Hippocampal formation (tissue), 2 donors: ENCODE measurements at places on chromosomes 12 and 14.
A peak's percentile ranks its signal among the peaks of the same experiment; 100 is the strongest.

DNA sequence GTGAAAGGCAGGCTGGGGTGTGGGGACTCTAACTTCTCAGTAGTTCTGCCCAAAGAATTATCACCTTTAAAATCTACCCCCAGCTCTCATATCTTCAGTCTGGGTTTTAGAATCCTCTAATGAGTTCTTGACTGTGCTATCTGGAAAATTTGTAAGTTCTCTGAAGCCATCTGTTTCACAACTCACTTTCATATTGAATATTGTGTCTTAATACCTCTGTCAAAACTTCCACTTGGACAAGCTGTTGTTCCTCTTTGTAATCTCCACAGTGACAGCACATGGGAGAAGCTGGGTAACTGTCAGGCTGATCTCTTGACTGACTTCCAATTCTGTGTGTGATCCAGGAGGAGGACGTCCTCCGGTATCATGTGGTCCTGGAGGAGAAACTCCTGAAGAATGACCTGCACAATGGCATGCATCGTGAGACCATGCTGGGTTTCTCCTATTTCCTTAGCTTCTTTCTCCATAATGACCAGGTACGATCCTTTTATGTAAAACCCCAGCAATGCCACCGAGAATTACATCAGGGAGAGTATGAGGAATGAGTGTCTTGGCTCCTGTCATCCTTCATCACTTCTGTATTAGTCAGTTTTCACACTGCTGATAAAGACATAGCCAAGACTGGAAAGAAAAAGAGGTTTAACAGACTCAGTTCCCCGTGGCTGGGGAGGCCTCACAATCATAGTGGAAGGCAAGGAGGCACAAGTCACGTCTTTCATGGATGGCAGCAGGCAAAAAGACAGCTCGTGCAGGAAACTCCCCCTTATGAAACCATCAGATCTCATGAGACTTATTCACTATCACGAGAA is 111.9 kb downstream of the STAB2 start:
- no peak for DNase-seq

DNA sequence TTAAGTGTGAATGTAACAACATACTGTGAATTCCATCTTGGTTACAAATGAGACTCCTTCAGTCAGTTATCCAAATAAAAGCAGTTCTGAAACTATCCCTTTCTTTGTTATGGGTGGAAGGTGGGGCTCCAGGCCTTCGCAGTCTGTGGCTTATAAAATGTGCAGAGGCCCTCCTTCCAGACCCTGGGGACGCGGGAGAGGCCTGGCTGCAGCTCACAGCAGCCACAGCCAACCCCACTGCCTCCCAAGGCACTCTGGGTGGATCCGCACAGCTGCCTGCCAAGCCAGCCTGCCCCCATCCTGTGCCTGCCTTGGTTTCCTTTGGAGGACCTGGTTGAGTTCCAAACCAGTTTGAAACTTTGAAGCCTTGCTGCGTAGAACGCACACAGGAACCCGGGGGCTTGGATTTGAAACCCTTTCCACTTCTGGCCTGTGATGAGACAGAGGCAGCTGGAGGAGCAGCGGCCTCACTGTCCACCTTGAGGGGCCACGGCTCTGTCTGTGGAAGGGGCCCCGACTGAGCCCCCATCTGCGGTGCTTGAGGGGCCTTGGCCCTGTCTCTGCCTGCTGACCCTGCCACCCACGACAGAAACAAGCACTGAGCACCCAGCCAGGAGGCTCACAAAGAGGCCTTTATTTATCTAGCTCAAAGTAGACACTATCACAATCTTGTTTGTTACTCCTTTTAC is 30.4 kb downstream of the CCNK start:
- DNase-seq, result peak; percentile 11

- DNase-seq, result peak; percentile 33
Measured at GRCh38 chr14:93333631-93334103, 831 bp upstream of the BTBD7 start.

DNA sequence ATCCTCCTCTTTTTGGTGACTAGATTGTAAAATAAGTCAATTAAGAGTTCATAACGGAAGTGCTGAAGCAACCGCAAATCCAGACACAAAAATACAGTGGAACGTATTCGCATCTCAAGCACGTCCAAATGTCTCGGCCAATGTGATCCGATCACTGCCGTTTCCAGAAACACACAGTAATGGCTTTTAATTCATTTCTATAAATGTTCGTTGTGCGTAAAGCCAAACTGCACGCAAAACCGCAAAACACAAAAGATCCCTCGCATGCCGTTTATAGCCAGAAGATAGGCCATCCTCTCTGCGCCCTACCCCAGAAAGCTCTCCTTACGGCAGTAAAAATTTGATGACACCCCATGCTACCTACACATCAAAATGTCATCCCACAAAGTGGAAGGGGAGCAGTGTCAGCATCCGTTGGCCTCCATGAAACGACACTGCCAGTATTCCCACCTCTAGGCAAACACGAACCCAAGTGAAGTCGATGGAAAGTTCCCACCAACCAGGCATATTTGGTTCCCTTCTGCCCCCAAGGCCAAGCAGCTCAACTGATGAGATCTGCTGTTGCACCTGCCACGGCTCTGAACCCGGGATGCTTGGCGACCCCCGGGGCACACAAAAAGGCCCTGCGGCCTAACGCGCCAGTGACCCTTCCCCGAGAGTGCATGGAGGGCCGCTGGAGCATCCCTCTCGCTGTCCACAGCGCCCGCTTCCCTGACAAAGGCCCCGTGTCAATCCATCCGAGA is 1.4 kb downstream of the HECTD4 start:
- DNase-seq, result no peak

- DNase-seq, result no peak
Measured at GRCh38 chr14:77206877-77207389, 25.3 kb downstream of the TMEM63C start.

DNA sequence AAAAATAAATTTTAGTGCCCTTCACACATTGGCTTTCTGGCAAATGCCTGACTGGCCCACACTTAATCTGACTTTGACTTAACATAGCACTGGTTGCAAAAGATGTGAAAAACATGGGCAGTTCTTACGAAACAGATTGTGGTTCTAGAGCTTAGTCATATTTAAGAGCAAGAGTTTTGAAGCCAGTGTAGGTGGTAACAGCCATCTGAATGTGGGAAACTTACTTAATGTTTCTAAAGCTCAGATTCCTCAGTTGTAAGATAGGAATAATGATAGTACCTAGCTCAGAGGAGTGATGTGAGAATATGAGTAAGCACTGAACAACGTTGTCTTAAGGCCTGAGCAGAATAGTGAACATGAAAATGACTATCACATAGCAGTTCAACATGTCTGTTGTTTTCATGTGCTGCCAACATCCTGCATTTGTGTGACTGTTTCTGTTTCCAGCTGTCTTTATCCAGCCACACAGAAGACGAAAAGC is 262.7 kb downstream of the SYT1 start:
- no peak for DNase-seq

GRCh38 chr14:22837114-22837749 is 847 bp downstream of the MMP14 start:
- DNase-seq, result no peak

DNA sequence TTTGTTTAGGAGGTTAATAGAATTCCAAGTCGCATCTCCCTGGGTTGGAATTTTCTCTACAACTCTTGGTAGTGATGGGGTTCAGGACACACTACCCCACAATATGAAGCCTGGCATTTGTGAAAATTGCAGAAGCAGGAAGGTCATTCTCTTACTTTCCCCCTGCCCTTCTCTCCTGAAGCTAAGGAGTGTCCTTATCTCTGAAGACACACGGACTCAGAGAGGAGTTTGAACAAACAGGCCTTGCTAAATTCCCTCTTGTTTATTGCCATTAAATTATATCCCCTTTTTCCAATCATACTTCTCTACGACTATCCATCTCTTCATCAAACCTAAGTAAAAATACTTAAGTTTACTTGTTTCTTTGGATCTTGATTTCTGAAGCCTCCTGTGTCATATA is 443.0 kb downstream of the RAD51B start:
- DNase-seq, result no peak

DNA sequence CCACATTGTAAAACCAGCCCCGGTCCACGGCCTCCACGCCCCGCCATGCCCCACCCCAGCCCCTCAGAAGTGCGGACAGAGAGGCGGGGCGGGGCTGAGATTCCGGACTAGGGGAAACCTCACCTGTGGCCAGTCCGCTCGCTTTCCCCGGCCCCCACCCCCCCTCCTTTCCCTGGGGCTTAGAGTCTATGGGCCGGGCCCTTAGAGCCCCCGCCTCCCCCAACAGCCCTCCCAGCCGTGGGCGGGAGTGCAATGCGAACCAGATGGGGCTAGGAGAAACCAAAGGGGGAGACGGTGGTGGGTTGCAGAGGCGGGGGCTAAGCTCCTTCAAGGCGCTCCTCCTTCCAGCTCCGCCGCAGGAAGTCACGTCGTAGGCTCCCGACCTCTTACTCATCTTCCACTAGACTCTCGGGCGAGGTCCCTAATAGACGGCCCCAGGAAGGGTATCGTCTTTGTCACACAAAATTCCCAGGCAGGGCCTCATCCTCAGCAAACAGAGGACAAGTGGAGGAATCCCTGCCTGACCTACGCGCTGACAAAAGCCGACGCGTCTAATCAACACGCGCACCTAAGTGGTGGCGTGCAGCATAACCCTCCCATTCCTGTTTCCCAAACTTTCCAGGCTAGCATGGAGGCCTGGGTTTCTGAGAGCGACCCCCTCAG is 1.1 kb upstream of the NAB2 start:
- no peak for DNase-seq

DNA sequence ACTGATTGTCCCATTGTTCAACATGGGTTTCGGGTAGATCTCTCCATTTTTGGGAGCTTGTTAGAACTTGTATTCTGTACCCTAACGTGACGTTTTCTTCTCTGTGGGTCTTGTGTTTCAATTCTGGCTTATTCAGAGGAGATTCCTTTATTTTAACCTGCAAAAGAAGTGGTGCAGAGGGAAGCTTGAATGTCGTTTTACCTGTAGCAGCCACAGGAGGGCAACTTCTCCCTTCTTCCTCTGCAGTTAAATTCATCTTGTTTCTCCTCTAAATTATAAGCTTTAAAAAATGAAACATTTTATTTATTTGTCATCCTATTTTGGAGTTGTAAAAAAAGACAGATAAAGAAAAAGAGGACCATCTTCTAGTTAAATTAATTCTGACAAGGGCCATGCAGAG is 13.7 kb upstream of the CLEC4D start:
- no peak for DNase-seq

GRCh38 chr12:100724071-100724470 is 70.5 kb upstream of the ANO4 start:
- no peak for DNase-seq

GRCh38 chr14:44700184-44700583 is 193.1 kb upstream of the FSCB start:
- DNase-seq, result no peak

DNA sequence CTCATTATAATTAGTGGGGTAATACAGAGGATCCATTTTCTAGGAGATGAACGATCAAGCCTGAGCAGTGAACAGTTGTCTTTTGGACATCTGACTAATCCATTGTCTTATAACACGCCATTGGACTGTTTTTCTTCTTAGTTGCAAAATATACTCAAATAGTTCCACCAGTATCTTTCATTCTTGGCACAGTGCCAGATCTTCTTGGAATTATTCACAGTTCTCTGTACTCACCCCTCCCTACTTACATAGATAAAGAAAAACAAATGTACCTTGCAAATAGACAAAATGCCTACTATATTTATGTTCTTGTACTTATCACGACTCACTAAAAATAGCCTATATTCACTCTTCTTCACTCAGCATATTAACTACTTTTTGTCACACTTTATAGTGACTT is 3.8 kb downstream of the CBLN3 start:
- DNase-seq, result no peak

DNA sequence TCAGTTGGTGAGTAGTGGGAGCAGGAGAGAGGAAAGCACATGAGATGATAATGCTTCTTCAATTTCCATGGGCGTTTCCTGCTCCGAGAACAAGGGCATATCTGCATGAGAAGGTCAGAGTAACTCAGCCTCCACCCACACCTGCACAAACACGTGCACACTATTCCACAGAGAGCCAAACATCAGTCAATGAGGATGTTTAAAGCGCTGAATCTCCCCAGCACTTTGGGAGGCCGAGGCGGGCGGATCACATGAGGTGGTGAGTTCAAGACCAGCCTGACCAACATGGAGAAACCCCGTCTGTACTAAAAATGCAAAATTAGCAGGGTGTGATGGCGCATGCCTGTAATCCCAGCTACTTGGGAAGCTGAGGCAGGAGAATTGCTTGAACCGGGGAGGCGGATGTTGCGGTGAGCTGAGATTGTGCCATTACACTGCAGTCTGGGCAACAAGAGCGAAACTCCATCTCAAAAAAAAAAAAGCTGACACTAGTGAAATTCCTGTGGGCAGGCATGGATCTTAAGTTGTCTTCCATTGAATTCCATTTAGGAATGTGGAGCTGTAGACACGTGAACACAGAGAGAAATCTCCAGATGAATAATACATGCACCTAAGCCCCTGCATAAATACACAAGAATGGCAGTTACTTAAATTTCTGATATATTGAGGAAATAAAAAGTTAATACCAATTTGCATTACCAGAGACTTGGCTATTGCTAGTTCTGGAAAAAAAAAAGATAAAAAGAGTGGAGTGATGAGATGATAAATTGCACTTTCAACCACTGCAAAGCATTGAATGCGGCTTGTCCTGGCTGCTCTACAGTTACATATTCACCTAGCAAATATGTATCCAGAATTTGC is 1097.4 kb upstream of the TMEM132C start:
- DNase-seq, result no peak

DNA sequence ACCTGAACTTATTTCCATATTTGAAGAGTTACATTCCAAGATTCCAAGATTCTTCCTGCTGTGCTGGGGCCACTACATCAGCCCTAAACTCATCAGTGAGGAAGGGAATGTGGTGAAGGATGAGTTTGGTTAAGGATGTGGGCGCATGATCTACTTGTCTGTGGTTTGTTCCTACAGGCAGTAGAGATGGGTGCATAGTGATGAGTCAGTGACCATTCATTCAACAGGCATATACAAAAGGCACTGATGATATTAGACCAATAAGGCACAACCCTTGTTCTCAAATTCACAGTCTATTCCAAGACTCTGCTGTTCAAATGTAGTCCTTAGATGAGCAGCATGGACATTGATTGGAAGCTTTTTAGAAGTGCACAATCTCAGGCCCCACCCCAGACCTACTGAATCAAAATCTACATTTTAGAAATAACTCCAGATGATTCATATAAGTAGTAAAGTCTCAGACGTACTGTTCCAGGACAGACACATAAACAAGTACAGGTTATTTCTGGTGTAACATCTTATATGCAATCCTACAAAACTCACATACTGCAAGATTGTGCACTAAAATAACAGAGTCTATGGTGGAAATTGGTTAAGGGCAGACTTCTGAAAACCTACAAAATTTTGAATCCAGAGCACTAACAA is 47.7 kb upstream of the MAP3K9 start:
- peak; percentile 1 for DNase-seq

GRCh38 chr14:91862417-91862816 is 4.9 kb downstream of the TC2N start:
- no peak for DNase-seq

DNA sequence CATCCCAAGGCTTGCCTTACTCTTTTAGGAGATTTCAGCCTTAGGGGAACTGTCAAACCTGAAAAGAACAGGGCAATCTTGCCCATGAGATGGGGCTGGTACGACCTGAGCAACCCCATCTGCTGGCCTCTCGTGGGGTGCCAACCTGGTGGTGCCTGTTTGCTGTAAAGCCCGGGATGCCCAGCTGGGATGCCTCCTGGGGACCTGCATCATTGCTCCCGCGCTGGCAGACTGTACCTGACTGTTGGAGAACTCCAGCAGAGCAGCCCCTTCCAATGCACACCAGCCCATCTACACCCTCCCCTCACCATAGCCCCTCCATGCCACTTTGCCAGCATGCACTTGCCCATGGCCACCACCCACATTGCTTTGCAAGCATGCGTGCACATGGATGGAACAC is 335.7 kb downstream of the RPS29 start:
- DNase-seq, result no peak

- no peak for DNase-seq
Measured at GRCh38 chr14:63283884-63284248, 34.9 kb downstream of the GPHB5 start.
